ENCODE measurements at places on chromosomes 2 and 18. TPM values are rescaled to one million over a fixed set of nuclear protein-coding genes. Genes with fewer than 3 reads are reported as not detected.

DNA sequence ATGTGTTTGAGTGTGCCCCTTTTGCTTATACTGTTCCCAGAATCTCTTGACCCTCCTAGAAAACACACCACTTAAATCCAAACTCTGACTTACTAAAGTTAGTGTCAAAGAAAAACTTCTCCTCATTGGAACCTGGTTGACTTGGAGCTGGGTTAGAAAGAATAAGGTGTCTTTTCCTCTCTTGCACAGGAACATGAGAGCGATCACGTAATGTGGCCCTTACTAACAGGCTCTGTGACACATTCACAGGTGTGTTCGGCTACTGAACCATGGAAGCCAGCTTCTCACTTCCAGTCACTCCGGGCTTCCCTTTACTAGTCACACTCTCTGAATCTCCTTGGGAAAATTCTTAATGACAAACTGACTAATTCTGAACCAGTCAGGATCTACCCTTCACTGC lies 5.4 kb upstream of the POU3F3 start:
- no peak for DNase-seq

- DNase-seq: no peak
Measured at GRCh38 chr2:223976635-223977226, 19.5 kb downstream of the MRPL44 start.

DNA sequence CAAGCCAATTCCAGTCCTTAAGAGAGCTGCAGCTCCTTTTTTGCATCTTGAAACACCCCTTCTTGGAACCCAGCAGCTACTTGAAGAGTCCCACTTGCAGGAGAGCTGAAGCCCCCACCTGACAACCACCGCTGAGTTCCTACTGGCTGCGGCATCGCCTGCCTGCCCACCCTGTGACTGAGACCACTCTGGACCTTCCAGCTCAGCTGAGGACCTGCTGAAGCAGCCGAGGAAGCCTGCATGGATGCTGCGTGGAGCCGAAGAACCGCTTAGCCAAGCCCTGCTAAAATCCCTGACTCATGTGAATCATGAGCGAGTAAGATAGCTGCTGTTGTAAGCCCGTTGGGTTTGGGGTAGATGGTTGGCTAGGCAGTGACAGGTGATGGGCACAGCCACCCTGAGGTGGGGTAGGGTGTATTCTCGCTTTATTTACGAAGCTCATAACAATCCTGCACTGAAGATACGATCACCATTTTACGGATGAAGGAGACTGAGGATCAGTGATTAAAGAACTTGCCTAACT lies 78.4 kb downstream of the INHBB start:
- no peak for DNase-seq

DNA sequence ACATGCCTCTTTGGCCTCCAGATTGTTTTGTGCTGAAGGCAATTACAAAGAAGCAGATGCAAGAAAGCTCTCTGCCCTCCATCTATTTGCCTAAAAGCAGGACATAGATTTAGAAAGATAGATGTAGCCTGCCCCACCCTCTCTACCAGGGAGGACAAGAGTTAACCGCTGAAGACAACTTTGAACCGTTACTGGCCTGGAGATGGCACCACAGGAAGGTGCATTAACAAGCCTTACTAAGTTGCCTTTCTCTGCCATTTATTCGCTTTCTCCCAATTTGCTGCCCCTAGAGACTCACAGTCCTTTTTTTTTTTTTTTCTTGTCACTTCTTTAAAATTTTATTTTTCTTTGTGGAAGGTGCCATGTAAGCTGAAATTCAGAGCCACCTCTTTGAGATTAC lies 28.8 kb upstream of the RMDN2 start:
- DNase-seq: no peak

DNA sequence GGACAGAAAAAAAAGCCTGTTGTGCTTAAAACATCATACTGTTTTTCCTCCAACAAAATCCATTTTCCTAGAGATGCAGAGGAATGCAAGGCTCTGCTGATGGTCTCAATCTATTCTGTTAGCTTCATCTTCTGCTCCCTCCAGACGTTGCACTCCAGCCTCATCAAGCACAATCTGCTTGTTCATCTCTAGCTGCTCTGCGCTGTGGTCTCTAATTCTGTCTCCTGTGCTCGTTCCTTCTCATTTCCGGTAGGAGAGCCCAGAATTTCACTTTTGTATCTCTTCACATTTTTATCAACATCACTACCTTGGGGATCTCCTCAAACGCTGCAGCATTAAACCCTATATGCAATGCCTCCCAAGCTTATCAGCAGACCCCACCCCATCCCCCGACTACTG lies 708.9 kb downstream of the RNF144A start:
- DNase-seq: no peak

DNA sequence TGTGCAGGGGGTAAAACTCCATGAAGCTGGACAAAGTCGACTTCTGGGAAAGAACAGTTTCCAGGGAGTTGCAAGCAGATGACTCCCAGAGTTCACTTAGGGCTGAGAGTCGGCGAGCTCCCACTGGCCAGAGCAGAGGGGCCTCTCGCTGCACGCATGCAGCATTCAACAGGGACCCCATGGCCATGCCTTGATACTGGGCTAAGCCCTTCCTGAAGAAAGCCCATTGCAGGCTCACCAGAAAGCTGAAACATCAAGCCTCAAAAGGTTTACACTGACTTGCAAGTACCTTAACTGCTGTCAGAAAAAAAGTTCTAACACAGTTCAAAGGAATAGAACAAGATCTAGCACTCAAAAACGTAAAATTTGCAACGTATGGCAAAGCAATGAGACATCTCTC lies 56.4 kb downstream of the NDUFA10 start:
- no peak for DNase-seq

- DNase-seq: no peak
Measured at GRCh38 chr18:63284827-63285733, 34.5 kb downstream of the BCL2 start.

GRCh38 chr2:40098786-40099470 lies 319.9 kb upstream of the THUMPD2 start:
- no peak for DNase-seq

- DNase-seq: no peak
Measured at GRCh38 chr18:10783941-10784340, 258.1 kb downstream of the NAPG start.

DNA sequence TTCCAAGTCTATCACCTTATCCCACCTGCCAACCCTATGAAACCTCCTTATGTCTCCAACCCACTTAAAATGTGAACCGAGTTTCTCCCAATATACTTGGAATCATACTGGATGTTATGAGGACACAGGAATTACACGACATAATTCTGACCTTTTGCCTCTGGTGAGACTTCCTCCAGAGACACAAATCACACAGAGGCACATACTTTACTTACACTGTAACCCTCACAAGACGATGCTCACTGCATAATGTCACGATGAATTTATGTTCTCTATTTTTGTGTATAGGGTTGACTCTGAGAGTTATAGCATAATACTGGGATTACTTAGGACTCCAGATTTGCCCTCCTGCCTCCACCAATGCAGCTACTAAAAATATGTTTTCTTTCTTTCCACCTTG lies 28.0 kb upstream of the SETBP1 start:
- DNase-seq: no peak

GRCh38 chr2:238267341-238267710 lies 21.1 kb downstream of the PER2 start:
- DNase-seq: no peak

DNA sequence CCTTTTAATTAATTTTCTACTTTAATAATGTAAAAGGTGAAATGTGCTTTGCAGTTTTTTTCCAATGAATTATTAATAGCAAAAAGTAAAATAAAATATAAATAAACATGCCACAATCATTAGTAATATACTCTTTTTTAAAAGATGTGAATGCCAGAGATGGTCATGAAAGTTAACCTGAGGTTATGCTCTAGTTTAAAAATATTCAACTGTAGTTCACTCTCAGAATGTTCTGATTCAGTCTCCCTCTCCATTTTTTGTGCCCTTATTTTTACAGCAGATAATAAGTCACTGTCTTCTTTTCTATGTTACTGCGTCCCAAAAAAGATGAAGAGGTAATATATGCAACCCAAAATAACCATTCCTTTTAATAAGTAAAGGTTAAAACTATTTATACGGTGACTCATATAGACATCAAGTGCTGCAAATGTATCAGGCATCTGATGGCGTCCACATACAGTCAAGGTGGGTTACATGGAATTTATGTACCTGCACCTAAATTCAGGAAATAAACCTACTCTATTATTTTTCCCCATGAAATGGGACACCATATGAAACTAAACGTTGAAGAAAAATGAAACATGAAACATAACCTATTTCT lies 153.6 kb upstream of the ZNF804A start:
- DNase-seq: no peak

DNA sequence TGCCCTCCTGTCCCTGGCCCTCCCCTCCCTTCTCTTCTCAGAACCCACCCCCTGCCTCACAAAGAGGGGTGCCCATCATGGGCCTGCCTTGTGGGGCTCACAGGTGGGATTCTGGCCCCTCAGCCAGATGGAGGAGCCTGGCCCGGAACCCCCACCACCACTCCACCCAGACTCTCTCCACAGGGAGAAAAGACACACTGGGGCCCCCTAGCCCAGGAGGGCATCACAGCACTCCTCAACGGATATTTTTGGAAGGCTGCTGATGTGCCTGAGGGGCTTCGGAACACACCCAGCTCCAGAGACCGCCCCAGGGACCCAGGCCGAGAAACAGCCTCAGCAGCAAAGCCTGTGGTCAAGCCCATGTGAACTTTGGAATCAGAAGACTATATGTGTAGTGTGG lies 9.9 kb downstream of the KCNIP3 start:
- no peak for DNase-seq

DNA sequence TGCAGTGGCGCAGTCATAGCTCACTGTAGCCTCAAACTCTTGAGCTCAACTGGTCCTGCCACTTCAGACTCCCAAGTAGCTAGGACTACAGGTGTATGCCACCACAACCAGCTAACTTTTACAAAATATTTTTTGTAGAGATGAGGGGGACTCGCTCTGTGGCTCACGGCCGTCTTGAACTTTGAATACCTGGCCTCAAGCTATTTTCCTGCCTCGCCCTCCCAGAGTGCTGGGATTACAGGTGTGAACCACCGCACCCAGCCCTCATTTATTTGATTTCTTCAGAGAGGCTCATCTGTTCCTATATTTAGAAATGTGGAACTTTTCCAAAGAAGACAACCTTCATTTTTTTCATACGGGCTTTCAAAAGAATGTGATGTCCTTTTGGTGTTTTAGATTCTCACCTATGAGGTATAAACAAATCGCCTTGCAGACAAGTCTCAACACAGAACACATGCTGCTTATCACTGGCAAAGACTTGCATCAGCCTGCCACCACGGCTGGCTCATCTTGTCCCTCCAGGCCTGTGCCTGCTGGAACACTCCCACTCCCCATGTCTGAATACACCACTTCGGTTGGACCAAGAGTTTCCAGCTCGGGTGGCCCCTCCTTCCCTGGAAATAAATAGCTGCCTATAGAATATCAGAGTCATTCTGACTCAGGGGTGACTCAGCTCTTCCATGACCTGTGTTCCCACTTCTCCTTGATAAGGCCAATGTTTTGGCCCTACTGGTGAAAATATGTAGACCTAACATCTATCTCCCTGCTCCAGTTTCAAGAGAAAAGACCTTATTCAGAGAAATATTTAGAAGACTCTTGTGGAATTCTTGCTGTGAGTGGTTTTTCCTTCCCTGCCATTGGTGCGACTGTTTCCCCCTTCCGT lies 202.6 kb downstream of the TGIF1 start:
- no peak for DNase-seq

- DNase-seq: no peak
Measured at GRCh38 chr18:52992041-52992440, 652.0 kb downstream of the DCC start.

GRCh38 chr2:3547915-3548314 lies 10.2 kb downstream of the RNASEH1 start:
- no peak for DNase-seq

- no peak for DNase-seq
Measured at GRCh38 chr2:68831686-68832232, 39.4 kb downstream of the BMP10 start.

DNA sequence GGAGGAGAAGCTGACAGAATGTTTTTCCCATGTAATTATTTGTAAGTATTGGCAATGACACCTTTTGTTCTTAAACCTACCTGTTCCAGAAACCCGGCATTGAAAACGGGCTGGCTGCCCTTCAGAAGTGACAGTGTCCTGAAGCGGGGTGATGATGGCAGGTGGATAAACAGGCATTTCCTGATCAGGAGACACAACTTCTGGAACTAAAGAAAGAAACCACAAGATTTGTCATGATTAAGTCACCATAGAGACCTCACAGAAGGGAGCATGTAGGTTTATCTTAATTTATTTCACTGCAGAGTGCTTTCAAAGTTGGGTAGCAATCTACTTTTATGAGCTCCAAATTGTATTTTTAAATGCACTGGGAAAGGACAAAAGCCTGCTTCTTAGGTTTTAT lies 43.1 kb downstream of the TTN start:
- DNase-seq: no peak

GRCh38 chr2:108370080-108370479 lies 7.7 kb upstream of the SULT1C4 start:
- DNase-seq: no peak

DNA sequence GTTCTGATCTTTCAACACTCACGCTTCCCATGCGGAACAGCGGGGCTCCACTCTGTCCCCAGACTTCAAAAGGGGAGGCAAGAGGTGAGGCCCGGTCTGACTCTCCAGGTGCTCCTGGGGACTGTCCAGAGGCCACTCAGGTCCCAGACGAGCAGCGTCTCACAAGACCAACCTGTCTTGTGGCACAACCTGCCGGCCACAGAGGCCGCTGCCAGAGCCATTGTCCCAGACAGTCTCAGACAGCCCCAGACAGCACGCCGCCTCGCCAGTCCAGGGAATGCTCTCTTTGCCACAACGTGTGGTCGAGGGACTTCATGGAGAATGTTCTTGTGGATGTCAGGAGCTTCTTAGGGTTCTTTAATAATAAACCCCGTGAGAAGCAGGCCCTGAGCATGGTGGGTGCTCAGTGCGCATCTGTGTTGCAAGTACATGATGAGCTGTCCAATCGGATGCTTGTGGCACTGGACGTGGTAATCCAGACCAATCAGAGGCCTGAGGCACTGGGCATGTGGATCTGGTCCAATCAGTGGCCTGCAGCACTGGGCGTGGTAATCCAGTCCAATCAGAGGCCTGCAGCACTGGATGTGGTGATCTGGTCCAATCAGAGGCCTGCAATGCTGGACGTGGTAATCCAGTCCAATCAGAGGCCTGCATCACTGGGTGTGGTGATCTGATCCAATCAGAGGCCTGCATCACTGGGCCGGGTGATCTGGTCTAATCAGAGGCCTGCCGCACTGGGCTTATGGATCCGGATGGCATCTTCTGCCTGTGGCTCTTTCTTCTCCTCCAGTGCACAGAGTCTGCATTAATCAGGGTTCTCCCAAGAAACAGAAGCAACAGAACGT lies 76.4 kb downstream of the TMEM18 start:
- DNase-seq: no peak

GRCh38 chr2:181886192-181886591 lies 5.3 kb upstream of the ITPRID2 start:
- no peak for DNase-seq

GRCh38 chr2:71647356-71647755 lies 194.0 kb downstream of the DYSF start:
- no peak for DNase-seq

The MOGAT1 gene
- total RNA-seq: not detected

The HOXD3 gene
- total RNA-seq: not detected

The MYO7B gene
- total RNA-seq: 0.58 TPM

The CREG2 gene
- not detected for total RNA-seq

The STPG4 gene
- 1.0 TPM for total RNA-seq

The SERPINB13 gene
- not detected for total RNA-seq

The PID1 gene
- 0.18 TPM for total RNA-seq

The UGT1A5 gene
- total RNA-seq: not detected

The PIEZO2 gene
- total RNA-seq: not detected

The DUSP19 gene
- total RNA-seq: 1.7 TPM

The DSC1 gene
- total RNA-seq: 13.0 TPM

Data from naive thymus-derived CD8-positive, alpha-beta T cell (primary cell).